ENCODE measurements at places on chromosomes 12 and 14.

- DNase-seq, result no peak
Measured at GRCh38 chr14:50812180-50812579, 18.8 kb downstream of the NIN start.

DNA sequence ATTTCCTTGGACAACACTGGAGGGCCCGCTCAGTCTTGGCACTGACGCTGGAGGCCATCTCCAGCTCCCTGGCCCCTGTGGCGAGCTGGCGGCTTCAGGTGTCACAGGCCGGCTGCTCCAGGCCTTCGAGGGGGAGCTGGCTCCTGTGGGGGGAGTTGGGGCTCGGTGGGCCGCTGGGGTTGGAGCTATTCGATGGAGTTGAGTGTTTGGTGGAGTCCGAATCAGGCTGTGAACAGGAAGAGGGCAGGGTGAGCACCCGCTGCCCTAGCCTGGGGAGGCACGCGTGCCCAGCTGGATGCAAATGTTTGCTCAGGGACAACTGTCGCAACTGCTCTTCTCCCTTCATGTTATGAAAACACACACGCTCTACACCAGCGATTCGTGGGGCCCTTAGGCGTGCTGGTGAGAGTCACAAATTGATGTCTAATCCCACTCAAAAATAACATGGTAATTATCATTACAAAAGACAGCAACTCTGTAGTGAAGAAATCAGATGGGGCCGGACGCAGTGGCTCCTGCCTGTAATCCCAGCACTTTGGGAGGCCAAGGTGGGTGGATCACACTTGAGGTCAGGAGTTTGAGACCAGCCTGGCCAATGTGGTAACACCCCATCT is 11.3 kb downstream of the AMN start:
- no peak for DNase-seq

GRCh38 chr14:98622208-98623051 is 649.6 kb downstream of the BCL11B start:
- no peak for DNase-seq

DNA sequence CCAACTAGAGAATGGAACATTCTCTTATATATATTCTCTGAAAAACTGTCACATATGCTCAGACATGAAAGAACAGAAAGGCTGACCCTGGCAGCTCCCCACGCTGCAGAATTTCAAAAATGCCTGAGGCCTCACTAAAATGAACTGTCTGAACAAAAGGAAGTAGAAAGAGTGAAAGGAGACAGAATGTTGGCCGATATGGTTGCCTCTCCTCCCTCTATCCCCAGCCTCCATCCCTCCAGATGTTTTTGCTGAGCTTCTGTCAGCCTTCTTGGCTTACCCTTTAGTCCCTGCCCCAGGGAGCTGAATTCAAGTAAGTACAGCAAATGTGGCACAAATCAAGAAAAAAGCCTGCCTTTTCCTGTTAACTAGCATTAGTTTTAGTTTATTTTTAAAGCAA is 6.9 kb downstream of the SMCO2 start:
- DNase-seq, result no peak

GRCh38 chr14:42307239-42307825 is 700.7 kb downstream of the LRFN5 start:
- no peak for DNase-seq

DNA sequence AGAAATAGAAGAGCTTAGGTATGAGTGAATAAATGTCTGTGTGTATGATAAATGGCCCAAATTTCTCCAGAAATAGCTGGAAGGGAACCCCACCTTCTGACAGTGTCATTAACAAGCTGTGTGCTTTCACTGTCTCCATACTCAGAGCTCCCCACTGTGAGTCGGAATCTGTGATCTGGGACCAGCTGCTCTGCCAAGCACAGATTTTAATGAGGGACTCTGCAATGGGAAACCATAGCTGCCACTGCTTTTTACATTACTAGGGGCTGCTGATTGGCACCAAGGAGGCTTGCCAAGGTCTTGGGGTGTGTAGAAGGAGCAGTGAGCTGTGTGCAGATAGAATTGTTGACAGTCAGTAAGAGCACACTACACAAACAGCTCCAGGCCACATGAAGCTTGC is 244.2 kb upstream of the CCDC196 start:
- no peak for DNase-seq

GRCh38 chr14:69234106-69234505 is 25.9 kb upstream of the GALNT16 start:
- no peak for DNase-seq

Data from SK-N-DZ (cell line).